ENCODE measurements at places on chromosomes 7 and 10.

DNA sequence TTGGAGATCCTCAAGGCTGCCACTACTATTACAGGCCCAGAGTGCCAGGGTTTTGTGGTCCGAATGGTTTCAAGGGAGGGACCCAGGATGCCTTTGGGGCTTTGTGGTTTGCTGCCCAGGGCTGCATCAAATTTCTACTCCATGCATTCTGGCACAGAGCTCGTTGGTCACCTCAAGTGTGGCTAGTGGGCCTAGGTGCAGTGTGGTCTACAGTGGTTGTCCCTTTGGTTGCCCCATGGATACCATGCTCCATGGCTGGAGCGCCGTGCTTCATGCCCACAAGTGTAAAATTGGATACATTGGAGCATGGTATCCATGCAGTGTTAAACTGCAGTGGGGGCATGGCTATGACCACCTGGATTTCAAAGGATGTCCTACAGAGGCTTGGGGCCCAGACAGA lies 5.4 kb upstream of the PRF1 start:
- no peak for DNase-seq

DNA sequence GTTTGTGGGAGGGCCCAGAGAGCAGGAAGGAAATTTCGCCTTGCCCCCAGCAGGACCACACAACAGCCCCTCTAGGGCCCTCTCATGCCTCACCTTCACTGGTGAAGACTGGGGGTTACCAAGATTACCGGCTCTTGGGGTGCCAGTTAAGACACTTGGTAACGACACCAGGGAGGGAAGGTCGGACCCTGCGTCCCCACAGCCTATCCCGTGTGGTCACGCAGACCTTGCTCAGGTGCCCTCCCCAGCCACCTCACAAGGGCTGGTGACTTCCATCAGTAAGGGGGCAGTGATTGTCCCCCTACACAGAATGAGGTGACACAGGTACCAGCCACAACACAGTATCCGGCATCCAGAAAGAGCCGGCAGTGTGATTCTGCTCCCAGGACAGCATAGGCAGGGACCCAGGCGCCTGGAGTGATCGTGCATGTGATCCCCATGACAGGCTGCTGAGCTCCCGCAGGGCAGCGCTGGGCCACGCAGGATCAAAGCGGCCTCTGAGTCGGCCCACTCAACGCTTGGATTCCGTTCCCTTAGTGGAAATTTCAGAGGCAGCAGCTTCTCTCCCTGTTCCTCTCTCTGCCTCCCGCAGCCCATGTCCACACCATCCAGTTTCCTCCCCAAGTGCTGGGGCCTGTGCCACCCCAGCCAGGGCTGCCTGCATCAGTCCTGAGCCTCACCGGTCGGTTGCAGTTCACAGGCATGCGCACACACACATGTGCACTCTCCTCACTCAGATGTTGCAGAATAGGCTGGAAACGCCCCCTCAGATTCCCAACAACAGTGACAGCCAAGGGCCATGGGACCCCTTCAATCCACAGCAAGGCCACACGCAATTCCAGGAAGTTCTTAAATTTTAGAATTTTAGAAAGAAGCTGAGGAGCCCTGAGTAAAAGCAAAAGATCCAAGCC lies 35.8 kb downstream of the CAMK2B start:
- no peak for DNase-seq

- no peak for DNase-seq
These were observed 22.3 kb downstream of the MCM10 start for GRCh38 chr10:13183625-13184024.

- DNase-seq = no peak
These were observed 104.1 kb downstream of the PHF14 start for GRCh38 chr7:11077816-11078215.

DNA sequence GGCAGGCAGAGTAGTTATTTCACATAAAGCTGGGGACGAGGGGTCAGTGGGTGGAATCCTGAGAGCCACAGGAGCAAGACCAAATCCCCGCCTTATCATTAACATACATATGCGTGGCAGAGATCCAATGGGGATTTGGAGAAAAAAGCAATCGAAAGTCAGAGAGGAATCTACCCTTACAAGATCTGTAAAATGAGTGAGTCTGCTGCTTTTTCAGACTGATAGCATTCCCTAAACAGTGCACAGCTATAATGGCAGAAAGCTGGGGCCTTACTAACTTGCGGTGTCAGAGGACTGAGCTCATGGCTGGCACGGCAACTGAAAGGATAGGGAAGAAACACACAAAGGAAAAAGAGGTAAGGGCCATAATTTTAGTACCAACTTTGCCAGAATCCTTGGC lies 25.0 kb downstream of the GPR22 start:
- DNase-seq = no peak

DNA sequence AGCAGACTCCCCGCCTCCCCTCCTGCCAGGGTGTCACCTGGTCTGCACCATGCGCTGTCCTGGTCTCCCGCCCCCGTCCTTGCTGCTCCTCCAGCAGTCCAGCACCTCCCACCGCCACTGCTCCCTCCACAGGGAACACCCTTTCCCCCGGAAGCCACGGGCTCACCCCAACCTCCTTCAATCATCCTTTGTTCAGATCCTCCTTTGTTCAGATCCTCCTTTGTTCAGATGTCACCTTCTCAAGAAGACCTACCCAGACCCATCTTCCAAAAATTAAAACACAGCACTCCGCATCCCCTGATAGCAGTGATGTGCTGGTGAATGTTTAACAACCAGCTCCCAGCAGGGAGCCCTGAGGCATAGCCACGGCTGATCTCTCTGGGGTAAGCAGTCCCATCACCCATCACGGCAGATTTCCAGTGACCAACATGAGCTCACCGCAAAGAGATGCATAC lies 237.7 kb downstream of the USP6NL start:
- DNase-seq = no peak

DNA sequence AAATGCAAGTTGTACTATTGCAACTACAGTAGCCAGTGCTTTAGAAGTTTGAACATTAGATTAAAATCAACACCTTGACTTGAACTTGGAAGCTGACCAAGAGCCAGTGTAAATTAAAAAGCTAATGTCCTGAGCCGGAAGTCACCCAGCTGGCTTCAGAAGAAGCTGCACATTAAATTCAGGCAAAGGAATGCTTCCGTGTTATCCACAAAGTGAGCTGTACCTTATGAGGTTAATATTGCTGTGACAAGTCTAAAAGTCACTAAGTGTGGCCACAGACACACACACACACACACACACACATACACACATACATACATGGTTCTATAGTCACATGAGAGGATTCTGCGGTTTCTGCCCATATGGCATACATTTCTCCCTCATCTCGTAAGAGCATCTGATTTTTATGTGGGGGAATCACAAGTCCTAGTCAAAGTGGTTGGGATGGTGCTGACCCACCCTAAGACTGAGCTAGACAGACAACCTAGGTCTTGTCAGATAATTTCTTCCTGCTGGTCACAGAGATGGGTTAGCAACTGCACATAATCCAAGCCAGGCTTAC lies 612.9 kb downstream of the SORCS1 start:
- DNase-seq = no peak

- no peak for DNase-seq
These were observed 23.0 kb upstream of the ING3 start for GRCh38 chr7:120927454-120928103.

GRCh38 chr7:11208883-11209465 lies 235.3 kb downstream of the PHF14 start:
- no peak for DNase-seq

DNA sequence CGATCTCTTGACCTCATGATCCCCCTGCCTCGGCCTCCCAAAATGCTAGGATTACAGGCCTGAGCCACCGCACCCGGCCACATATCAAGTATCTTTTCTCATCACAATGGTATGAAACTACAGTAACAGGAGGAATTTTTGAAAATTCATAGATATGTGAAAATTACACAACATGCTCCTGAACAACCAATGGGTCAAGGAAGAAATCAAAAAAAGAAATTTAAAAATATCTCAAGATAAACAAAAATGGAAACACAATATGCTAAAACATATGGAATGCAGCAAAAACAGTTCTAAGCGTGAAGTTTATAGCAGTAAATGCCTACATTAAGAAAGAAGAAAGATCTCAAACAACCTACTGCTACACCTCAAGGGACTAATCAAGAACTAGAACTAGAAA lies 59.8 kb upstream of the ADAM12 start:
- DNase-seq = no peak

DNA sequence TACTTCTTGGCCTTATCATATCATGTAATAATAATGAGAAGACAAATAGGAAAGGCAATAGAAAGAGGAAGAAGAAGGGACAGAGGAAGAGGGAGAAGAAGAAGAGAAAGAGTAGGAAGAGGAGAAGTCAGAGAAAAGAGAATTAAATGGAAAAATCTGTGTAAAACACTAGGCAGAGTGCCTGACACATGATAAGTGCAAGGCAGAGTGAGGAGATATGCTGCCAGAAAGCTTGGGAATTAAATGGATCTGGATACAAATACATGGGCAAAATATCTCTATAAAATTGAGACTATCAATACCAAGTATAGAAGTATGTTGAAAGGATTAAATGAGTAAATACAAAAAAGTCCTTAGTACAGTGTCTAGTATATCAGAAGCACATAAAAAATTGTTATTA lies 124.8 kb downstream of the CACNA2D1 start:
- no peak for DNase-seq
